ENCODE measurements at places on chromosomes 6 and 20.
A peak's percentile ranks its signal among the peaks of the same experiment; 100 is the strongest.

- no peak for DNase-seq
Observed at GRCh38 chr6:128532827-128533226, 12.4 kb upstream of the PTPRK start.

GRCh38 chr20:32583581-32584070 is 1.5 kb downstream of the NOL4L start:
- DNase-seq, result no peak

DNA sequence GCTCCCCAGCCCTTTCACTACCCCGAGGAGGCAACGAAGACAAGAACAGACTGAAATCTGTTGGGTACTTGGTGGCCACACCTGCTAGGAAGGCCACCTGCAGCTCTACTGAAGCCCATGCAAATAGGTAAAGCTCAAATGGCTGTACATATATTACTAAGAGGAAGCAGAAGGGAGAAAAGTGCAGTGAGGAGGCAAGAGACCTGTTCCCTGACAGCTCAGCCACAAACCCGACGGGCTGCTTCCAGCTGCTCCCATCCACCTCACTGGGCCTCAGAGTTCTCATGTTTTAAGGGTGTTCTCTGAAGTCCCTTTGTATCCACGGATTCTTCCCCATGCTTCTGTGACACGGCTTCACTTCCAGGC is 24.6 kb downstream of the TRAM2 start:
- DNase-seq, result no peak

DNA sequence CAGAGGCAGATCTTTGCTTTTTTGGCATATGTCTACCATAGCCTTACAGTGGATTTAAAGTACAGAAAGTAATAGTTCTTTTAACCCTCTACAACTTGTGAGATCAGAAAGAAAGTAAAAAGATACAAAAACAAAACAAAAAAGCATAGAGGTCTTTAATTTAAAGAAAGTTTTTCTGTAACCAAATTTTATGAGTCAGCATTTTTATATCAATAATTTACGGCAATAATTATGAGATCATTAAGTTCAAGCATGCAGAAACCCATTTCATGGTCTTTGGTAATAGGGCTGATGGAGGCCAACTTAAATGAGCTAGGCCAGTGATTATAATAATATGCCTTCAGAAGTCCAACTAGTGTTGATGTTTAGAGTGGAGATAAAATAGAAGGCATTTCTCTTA is 145.9 kb downstream of the AIG1 start:
- DNase-seq, result no peak

DNA sequence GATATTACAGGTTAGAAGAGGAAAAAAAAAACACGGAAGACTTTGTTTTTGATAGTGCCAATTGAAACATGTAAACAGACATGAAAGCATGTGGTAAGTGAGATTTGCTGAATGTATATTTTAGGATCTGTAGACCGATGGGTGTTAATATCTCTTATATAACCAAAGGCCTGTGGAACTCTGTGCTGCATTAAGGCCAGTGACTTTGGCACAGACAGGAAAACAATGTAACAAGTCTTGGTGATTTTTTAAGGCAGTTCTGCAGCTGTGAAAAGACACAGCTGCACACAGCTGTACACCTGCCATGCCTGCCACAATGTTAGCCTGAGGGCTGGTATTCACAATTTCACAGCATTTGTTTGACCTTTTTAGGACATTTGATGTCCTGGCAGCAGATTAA is 6.1 kb downstream of the SOBP start:
- no peak for DNase-seq

GRCh38 chr6:33589731-33590530 is 9.9 kb upstream of the BAK1 start:
- DNase-seq, result peak; percentile 95

DNA sequence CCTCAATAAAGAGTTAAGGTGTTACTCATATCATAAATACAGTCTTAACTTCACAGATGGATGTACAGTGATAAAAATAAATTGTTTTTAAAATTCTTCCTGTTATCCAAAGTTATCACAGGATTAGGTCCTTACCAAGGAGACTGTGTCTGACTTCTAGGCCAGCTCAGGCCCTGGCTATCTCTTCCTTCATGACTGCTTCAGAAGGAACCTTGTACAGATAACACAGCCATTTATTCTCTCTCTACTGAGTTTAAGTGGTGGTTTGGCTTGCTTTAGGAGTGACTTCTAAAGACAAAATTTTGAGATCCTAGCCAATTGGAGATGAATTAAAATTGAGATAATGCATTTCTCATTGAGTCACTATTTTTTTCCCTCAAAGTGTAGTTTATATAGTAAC is 40.8 kb upstream of the RNF182 start:
- no peak for DNase-seq

DNA sequence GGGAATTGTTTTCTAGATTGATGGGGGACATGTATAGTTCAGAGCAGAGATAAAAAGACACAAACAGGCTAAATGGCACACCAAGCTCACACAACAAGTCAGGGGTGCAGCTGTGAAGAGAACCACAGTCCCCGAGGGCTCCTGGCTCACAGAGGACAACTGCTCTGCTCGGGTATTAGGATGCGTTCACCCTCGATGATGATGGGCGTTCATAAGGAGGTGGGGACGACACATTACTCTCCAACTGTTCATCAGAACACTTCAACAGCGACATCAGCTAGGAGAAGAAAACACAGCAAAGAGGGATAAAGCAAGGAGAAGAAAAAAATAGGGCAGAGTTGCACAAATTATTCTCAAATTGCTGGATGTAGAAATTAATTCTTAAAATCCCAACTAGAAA is 174.8 kb upstream of the RREB1 start:
- DNase-seq, result no peak

GRCh38 chr6:12657884-12658283 is 58.7 kb upstream of the PHACTR1 start:
- DNase-seq, result no peak

- no peak for DNase-seq
Observed at GRCh38 chr20:33267701-33268100, 15.3 kb upstream of the BPIFB1 start.

DNA sequence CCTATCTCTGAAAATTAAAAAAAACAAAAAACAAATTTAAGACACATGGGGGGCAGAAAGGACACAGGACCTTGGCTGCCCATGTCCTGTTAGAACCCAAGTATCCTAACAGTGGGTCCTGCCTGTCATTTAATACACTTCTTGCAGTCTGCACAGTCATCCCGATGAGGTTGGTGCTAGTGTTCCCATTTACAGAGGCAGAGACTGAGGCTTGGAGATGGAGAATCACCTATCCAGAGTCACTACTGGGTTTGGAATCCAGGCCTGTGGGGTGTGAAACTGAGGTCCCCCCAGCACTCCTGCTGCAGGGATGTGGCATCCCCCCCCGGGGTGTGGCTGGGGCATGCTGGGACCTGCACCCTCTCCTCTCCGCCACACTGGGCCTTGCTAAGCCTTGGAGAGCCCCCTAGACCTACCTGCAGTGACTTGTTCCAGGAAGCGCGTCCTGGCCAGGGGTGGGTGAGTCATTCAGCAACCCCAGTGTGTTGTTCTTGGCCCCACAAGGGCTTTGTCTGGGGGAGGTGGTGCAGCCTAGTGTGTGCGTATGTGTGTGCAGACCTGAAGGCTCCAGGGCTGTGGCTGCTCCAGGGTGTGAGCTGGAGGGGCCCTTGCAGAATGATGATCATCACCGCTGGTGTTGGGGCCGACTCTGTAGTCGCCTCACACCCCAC is 49.7 kb downstream of the BCAS4 start:
- no peak for DNase-seq

DNA sequence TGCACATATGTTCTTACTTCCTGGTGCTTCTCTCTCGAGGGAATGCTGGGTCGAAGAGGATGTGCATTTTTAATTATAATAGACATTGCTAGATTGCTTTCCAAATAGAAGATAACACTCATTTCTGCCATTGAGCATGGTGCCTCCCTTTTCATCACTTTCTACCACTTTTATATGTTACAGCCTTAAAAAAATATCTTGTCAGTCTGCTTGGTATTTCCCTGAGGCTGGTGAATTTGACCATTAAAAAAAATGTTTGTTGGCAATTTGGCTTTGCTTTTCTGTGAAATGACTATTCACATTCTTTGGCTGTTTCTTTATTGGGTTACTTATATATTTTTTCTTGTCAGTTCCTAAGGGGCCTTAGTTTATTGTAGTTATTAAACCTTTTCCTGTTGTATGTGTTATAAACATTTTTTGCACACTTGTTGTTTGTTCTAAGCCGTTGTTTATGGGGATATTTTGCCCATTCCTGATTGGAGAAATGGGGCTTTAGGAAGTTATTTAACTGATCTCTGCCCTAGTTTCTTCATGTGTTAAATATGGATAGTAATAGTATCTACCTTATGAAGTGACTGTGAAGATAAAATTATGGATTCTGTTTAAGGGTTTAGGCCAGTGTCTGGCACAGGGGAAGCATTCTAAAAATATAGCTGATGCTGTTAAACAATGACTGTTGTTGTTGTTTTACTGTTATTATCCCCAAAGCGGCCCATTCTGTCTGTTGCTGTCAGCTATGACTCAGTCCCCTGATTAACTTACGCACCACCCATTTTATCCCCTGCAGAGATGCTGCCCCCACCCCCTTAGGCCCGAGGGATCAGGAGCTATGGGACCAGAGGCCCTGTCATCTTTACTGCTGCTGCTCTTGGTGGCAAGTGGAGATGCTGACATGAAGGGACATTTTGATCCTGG is 3.8 kb downstream of the DDR1 start:
- DNase-seq, result no peak

DNA sequence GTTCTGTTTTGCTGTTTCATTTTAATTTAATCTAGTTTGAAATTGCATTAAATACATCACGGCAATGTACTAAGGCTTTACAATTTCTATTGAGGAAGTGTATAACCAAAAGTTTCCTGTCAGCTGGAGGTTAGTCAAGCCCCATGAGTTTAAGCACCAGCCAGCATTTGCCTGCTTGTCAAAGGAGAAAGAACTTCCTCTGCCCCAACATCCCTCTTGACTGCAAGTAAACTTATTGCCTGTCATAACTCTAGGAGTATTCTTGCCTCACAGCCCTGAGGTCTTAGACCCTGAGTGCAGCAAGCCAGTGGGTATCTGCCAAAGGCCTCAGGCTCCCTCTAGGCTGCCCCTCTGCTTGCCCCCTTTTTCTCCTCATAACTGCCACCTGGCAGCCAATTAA is 106.7 kb upstream of the INSM1 start:
- DNase-seq, result no peak

DNA sequence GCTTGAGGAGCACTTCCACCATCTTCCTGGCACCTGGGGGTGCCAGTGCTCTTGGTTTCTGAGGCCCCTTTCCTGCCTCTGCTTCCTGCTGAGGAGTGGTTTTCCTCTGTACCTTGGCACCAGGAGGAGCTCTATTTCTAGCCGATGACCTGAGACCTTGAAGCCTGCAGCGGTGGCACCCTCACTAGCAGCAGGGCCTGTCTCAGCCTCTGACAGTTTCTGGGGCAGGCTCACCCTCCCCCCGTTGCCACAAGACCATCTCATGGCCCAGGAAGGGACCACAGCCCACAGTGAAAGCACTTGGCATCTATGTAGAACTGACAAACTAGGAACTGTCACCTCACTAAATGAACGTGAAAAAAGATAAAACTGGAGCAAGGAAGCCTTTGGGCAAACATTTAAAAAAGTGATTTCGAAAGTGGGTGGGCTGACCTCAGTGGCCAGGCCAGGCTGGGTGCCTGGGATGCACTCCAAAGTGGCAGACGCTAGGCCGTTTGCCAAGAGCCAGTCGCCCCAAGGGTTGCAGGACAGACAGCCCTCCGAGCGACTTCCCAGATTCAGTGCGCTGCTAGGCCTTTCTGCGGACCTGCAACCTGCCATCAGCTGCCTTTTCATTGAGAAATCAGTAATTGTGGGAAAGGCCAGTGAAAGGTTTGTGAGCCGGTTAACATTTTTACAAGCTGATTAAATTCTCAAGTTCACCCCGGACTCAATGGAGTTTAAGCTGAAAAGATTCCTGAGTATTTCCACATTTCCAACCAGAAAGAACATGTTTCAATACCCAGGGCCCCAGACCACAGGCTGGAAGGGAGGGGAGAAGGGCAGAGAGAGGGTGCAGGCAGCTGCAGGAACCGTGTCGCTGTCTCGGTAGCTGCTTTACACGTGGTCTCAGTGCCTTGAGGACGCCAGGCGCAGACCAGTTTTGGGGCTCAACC is 303.7 kb downstream of the ESR1 start:
- DNase-seq, result no peak

- DNase-seq, result peak; percentile 58
Observed at GRCh38 chr6:168865-169455, 123.3 kb upstream of the DUSP22 start.

- no peak for DNase-seq
Observed at GRCh38 chr6:87182321-87182720, 27.0 kb downstream of the ZNF292 start.

GRCh38 chr6:166036316-166037095 is 131.1 kb downstream of the TBXT start:
- no peak for DNase-seq

- DNase-seq, result no peak
Observed at GRCh38 chr20:62531046-62531838, 55.4 kb upstream of the GATA5 start.

GRCh38 chr6:166570929-166571713 is 15.4 kb downstream of the RAMACL start:
- DNase-seq, result no peak

GRCh38 chr6:25423358-25423757 is 144.2 kb downstream of the CARMIL1 start:
- DNase-seq, result no peak

- DNase-seq, result no peak
Observed at GRCh38 chr6:147192278-147192911, 11.8 kb upstream of the STXBP5 start.

- no peak for DNase-seq
Observed at GRCh38 chr6:22343864-22344263, 47.0 kb upstream of the PRL start.

DNA sequence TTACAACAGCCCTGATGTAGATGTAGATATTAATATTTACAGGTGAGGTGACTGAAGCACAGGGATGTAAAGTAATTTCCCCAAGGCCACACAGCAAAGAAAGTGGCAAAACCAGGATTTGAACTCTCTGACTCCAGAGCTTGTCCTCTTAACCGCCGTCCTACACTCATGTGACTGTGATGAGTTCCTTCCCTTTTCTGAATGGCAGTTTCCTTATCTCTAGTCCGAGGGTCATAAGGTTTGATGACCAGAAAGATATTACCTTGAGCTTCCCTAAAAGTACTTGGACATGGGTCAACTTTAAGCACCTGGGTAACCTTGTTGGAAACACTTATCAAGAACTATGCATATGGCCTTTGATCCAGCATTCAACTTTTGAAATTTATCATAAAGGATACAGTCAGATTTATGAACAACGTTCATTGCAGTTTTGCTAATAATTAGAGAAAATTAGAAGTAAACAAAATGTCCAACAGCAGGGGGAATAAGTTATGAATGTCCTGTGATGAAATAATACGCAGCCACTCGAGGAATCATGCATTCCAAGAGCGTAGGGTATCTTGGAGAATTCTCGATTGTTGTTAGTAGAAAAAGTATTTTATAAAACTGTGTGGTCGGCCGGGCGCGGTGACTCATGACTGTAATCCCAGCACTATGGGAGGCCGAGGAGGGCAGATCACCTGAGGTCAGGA is 2.3 kb upstream of the TLDC2 start:
- no peak for DNase-seq

GRCh38 chr6:170259278-170259677 is 31.6 kb downstream of the DLL1 start:
- DNase-seq, result no peak

GRCh38 chr20:32780749-32781655 is 18.8 kb downstream of the DNMT3B start:
- no peak for DNase-seq

GRCh38 chr6:154951345-154952200 is 43.5 kb upstream of the TIAM2 start:
- DNase-seq, result no peak

- DNase-seq, result no peak
Observed at GRCh38 chr6:90008189-90008907, 114.1 kb downstream of the GJA10 start.

Data from ACHN (cell line).